ENCODE measurements at places on chromosomes 3 and 15.

DNA sequence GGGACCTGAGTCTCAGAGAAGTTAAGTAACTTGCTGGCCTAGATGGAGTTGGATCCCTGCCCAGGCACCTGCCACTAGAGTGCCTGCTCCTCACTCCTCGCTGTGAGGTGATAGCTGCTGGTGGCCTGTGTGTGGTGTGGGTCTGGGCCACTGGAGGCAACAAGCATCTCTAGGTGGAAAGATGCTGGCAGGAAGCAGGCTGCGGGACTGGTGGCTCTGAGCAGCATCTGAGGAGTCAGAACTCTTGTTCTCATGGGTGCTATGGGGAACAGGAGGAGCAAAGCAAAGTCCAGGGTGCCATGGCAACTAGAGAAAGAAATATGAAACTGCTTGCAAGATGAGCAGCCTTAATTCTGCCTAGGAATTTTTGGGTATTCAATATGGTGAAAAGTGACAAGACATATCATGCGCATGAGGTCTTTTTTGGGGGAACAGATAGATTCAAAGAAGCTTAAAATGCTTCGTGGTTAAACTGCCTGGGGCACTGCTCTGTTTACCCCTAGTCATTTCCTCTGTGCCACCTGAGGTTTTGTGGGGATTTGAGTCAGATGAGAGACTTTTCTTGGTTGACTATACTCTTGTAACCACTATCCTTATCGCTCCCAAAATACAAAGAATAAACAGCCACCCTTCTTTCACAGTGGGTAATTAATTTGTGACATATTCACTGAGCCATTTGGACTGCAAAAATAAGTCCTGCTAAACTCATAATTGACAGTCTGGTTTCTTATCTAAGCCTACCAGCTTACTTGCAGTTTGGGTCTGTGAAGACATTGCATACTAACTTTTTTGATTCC, 50.3 kb downstream of the MED12L start:
- DNase-seq = no peak

DNA sequence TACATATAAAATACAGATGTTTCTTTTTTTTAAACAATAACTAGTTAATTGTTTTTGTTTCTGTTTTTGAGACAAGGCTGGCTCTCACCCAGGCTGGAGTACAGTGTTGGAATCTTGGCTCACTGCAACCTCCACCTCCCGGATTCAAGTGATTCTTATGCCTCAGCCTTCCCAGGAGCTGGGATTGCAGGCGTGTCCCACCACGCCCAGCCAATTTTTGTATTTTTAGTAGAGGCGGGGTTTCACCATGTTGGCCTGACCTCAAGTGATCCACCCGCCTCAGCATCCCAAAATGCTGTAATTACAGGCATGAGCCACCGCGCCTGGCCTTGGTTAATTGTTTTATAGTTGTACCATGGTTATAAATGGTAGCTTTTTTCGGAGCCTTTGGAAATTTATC, 72.3 kb downstream of the PIAS1 start:
- DNase-seq = no peak

DNA sequence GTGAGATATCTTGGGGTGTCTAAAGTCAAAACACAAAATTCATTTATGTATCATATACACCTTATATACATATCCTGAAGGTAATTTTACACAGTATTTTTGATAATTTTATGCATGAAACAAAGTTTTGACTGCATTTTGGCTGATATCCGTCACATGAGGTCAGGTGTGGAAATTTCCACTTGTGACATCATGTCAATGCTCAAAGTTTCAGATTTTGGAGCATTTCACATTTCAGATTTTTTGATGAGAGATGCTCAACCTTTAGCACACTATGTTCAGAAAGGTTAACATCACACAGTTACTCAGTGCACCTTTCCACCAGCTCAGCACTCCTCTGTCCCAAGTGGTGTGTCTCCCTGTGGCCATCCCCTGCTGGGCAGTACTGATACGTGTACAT, 37.7 kb upstream of the CPB1 start:
- DNase-seq = no peak

DNA sequence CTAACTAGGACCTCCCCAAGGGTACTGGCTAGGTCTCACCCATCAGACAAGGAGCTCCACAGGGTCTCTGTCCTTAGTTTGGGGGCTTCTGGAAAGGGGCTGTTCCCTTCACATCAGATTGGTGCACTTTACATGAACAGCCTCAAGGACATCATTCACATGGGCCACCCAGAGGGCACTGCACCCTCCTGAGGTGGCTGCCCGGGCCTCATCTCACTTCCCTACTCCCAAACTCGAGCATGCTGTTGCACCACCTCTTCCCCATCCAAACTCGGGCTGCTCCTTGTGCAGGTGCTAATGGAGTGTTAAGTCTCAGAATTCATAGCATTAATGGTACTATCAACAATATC, 48.1 kb downstream of the RAB11A start:
- DNase-seq = no peak

DNA sequence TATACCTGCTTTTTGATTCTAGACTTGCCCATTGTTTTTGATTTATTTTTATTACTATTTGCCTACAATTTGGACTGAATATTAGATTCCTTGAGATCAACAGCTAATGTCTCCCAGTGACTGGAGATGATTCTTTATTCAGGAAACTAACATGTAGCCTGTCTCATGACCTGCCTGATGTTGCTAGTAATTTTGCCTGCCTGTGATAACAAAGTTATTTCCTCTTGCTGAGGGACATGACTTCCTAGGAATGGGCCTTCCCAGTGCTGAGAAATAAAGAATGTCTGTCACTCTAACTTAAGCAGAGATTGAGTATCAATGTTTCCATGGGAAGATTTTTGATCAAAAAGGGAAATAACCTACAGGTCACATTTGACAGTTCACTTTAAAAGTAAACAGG, 13.4 kb upstream of the NPHP3 start:
- no peak for DNase-seq

DNA sequence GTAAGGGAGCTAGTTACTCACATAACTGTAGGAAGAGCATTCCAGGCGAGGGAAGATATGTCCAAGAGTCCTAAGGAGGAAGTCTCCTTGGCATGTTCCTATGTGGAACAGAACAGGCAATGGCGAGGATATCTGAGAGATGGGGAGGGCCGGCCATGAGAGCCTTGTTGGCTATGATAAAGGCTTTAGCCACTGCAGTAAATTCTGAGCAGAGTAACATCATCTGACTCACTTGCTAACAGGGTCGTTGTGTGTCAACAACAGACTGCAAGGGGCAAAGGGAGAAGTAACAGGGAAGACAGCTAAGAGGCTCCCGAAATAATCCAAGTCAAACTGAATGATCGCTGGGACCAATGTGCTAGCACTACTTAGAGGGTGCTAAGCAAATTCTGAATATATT, 21.6 kb downstream of the SFMBT1 start:
- DNase-seq = no peak

DNA sequence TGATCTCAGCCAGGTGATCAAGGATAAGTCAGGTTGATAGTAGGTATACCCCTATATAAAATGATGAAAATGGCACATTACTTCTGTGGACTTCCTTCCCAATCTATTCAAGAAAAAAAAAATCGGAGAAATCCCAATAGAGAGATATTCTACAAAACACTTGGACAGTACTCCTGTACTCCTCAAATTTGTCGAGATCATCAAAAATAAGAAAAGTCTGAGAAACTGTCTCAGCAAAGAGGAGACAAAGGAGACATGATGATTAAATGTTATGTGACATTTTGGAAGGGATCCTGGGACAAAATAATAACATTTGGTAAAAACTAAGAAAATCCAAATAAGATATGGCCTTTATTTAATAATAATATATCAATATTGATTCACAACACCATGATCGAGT, 94.6 kb downstream of the DCLK3 start:
- no peak for DNase-seq

DNA sequence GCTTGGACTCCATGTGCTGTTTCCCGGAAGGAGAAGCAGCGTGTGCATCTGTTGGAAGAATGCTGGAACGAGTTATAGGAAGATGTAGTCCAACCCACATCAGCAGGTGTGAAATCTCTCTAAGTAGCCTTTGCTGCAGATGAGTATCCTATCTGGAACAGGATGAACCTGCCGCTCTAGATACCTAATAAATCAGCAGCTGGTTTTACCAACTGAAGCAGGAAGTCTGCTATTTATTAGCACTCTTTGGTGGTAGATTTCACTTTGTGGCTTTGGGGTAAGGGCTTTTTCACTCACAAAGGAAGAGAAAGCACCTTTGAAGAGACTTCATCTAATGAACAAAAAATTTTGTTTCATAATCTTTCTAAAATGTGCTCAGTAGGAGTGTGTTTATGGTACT, 66.4 kb downstream of the DCUN1D1 start:
- DNase-seq = peak; percentile 12

Measured in EH (cell line).